ENCODE measurements at places on chromosomes 2 and 18.

DNA sequence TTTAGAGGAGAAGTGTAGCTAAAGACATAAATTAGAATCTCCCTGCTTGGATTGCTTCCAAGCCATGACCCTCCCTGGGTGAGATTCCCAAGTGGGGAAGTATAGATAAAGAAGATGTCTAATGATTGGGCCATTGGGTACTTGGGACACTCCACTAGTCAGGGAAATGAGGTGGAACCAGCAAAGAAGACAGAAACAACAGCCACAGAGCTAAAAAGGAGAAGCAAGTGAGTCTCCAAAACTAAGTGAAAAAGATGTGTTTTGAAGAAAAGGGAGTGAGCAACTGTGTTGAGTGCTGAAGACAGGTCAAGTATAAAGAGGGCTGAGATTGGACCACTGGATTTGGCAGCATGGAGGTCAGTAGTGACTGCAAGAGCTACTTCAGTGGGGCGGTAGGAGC, 276.7 kb upstream of the STON1 start:
- DNase-seq, result no peak

DNA sequence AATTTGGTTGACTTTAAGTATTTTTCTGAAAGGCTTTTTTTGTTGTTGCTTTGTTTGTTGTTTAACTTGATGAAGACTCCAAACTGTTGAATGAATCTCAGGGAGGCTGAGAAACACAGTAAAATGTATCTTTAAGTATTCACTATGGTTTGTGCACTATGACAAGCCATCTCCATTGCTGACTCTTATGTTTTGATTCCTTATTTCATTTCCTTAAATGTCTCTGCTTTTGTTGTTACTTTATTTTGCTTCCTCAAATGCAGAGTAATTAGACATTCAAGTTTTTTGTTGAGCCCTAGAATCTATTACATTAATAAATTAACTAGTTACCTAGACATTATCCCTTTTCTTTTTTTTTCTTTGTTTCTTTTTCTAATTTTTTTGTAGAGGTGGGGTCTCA, 46.3 kb upstream of the SLC39A10 start:
- DNase-seq, result no peak

DNA sequence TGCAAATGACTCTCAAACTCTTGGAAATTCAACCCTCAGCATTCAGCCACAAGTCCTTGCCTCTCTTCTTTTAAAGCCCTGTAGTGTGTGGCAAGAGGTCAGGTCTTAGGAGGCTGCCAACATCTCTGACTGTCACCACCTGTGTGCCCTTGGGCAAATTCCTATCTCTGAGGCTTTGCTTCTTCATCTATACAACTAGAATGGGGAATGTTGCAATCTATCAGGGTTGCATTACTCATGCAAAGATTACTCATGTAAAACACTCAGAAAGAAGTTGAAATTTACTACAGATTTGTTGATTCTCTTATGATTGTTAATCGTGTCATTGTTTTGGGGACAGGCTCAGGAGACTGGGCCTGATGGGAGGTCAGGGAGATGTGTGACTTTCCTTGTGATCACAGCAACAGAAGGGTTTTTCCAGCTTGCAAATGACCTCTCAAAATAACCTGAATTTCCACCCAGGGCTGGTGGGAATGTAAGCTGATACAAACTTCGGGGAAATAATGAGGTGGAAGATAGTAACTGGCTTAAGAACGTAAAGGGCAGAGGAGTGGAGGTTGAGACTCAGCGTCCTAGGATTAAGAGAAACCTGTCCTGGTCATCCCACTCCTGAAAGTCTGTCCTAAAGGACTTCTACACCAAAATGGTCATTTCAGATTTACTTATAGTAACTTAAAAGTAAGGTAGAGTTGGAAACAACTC, 32.1 kb upstream of the SIGLEC15 start:
- no peak for DNase-seq

- no peak for DNase-seq
These were observed 786.0 kb upstream of the ZEB2 start for GRCh38 chr2:145305889-145306288.

- no peak for DNase-seq
These were observed 190.1 kb downstream of the LNPK start for GRCh38 chr2:175811971-175812370.

Measured in glomerular endothelial cell (primary cell).